ENCODE measurements at places on chromosomes 2 and 18.
A peak's percentile ranks its signal among the peaks of the same experiment; 100 is the strongest.

- DNase-seq = no peak
Observed at GRCh38 chr2:70145144-70145490, 45.7 kb downstream of the C2orf42 start.

DNA sequence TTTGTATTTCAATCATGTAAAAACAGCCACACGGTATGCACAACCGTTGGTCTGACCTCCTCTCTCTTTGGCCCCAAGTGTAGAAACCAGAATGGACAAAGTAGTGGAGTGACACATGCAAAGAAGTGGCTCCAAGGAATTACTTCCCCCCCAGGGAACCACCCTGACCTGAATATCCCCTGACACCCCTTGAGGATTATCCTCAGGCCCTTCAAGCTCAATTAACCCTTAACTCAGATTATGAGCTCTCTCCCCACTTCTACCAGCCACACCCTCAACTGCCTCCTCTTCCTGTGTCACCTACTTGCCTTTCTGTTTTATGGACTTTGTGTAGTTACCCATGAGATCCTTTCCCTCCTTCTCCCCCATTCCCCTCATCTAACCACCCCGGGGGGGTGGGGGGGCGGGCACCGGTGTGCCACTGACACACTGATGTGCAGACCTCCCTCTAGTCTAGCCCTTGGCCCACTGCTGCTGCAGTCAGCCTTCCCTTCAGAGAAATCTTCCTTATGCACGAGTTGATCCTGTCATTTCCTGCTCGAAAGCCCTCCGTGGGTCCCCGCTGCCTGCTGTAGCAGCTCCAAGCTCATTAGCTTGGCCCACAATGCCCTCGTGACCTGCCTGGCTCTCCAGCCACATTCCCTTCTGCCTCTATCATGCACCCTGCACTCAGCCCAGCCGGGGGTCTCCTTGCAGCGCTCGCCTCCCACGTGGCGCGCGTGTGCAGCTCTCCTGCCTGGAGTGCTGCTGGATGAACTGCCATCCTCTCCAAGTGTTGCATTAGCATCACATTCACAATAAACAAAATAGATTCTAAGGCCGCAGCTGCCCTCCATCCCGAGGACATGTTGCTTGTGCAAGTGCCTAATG is 40.1 kb upstream of the TMEM177 start:
- no peak for DNase-seq

- no peak for DNase-seq
Observed at GRCh38 chr2:12382366-12382765, 334.4 kb upstream of the TRIB2 start.

DNA sequence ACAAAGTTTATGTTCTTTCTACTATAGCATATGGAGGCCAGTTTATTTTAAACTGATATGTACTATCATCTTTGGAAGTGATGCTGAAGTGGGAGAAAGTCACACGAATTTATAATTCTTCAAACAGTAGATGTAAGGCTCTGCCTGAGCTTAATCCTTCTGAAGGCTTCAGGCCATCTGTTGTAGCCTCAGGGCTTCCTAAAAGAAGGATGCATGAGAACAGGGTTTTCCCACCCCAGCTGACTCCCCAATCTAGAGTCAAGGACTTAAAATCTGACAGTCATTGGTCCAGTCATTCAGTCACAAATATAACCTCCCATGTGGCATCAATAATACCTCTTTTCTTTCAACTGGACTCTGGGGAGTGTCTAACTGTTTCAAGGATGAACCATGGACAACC is 330.5 kb downstream of the KCNS3 start:
- no peak for DNase-seq

DNA sequence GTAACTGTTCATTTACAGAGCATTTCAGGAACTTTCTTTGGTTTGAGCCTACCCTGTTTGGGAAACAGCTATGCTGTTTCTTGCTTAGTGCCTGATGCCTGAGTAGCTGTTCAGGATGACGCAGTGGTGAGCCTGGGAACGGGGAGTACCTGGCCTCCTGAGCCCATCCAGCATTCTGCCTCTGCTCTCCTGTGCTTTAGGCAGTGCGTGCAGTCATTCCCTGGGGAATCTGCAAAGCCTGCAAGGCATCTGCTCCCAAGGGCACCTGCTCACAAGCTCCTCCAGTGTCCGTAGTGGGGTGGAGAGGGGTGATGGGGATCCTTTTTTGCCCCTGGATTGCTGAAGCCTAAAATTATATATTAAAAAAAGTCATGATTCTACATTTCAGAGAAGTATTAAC is 68.8 kb downstream of the RAPGEF4 start:
- no peak for DNase-seq

DNA sequence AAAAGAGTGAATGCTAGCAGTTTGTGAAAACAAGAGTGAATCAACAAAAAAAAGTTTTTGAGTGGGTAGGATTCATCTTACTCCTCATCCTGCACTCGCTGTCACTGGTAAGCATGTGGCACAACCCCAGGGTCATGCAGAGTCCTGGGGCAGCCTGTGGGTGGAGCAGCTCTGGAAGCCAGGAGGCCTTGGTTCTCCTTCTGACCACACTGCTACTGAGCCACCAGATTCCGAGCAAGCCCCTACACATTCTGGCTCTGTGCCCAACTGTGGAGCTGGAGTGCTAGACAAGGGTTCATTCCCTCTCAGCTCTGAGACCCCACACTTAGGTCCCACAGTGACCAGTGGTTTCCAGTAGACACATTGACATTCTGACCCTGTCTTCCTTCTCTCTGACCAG is 670.6 kb downstream of the BCL11A start:
- peak; percentile 68 for DNase-seq

- no peak for DNase-seq
Observed at GRCh38 chr2:124369181-124369580, 344.1 kb downstream of the CNTNAP5 start.

DNA sequence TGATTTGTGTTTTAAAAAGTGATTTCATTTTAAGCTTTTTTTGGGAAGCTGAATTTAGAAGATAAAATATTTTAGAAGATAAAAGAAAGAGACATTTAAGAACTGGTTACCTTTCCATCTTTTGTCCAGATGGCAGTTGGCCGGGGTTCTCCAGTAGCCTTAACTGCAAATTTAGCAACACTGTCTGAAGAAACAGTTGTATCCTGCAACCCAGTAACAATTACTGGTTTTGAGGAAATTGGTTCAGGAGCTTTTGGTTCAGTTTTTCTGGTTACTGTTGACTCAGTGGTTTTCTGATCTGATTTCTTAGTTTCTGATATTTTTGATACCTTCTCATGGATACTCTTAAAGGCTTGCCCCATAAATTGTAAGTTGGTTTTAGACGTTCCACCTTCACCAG is 49.9 kb downstream of the PLEKHA3 start:
- no peak for DNase-seq

- peak; percentile 95 for DNase-seq
Observed at GRCh38 chr18:2515908-2516625, 55.2 kb downstream of the METTL4 start.

DNA sequence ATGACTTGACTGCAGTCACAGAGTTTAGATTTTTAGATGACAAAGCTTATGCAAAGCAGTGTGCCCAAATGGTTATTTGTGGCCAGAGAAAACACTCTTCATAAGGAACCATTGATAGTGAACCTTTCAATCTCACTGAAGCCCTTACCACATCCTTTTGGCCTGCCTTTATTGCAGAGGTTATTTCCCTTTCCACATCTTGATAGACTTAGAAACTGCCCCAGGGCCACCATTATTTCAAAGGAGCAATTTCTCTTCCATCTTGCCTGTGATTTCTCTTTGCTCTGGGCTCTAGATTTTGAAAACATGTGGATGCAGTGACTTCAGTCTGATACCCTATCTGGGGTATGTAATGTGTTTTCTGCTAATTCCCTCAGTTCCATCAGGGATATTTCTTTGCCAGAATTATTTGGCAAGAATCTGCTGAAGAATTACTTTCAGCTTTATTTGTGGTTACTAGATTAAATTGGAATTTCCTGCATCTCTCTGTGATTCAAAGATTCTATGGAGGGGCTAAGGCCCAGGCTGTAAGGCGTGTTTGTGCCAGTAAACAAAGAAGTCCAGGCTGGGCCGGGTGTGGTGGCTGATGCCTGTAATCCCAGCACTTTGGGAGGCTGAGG is 51.0 kb downstream of the MOGAT1 start:
- no peak for DNase-seq

DNA sequence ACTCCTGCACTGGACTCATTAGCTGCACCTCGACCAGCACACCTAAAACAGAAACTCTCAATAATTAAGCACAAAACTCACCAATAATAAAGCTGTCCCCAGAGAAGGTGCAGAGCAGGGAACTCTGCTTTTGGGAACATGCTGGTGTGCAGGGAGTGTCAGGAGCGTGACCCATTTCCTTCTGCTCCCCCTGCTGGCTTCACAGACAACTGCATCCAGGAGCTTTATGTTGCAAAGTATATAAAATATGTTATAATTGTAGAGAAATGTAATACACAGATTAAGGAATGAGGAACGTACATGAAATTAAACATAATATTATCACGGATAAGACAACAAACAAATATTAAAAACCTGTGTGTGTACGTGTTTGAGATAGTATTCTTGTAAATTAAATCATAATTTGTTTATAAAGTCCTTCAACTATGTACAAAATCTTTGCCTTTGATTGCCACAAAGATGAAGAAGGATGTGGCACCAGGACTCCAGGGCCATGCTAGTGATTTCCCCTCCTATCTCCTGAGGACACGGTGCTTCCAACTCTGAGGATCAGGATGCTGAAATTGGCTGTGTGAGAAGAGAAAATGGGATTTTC is 68.6 kb upstream of the MAL start:
- peak; percentile 43 for DNase-seq

GRCh38 chr18:23231340-23232021 is 96.2 kb downstream of the CABLES1 start:
- DNase-seq = peak; percentile 91

GRCh38 chr18:370751-371608 is 103.1 kb upstream of the THOC1 start:
- DNase-seq = no peak

- peak; percentile 57 for DNase-seq
Observed at GRCh38 chr18:58080451-58080850, 36.4 kb downstream of the NEDD4L start.

- no peak for DNase-seq
Observed at GRCh38 chr2:232170396-232170795, 208.2 kb upstream of the ALPP start.

- no peak for DNase-seq
Observed at GRCh38 chr2:197274349-197274748, 36.2 kb downstream of the ANKRD44 start.

- no peak for DNase-seq
Observed at GRCh38 chr18:23982155-23983079, 32.1 kb upstream of the TTC39C start.

GRCh38 chr2:202037086-202037485 is 3.4 kb downstream of the FZD7 start:
- no peak for DNase-seq

- no peak for DNase-seq
Observed at GRCh38 chr18:23179416-23179815, 44.1 kb downstream of the CABLES1 start.

DNA sequence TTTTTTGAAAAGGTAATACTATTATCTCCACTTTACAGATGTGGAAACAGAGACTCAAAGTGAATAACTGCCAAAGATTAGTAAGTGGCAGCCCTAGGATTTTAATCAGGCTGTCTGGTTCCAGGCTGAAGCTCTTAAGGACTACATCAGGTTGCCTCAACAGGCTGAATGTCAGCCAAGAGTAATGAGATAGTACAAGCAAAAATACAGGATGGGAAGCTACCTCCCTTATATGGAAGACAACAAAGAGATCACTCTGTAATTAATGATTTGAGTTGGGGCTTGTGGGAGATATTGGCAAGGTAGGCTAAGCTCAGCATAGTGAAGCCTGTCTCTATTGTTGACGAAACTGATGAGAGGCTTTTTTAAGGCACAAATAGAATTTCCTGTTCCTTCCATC is 323.1 kb downstream of the KCNJ3 start:
- DNase-seq = no peak

- DNase-seq = peak; percentile 74
Observed at GRCh38 chr2:180523621-180524340, 456.6 kb upstream of the UBE2E3 start.

- DNase-seq = peak; percentile 29
Observed at GRCh38 chr2:181546086-181546485, 88.9 kb downstream of the ITGA4 start.

Data from epithelial cell of esophagus (primary cell).